ENCODE measurements at places on chromosomes 2 and 18.

DNA sequence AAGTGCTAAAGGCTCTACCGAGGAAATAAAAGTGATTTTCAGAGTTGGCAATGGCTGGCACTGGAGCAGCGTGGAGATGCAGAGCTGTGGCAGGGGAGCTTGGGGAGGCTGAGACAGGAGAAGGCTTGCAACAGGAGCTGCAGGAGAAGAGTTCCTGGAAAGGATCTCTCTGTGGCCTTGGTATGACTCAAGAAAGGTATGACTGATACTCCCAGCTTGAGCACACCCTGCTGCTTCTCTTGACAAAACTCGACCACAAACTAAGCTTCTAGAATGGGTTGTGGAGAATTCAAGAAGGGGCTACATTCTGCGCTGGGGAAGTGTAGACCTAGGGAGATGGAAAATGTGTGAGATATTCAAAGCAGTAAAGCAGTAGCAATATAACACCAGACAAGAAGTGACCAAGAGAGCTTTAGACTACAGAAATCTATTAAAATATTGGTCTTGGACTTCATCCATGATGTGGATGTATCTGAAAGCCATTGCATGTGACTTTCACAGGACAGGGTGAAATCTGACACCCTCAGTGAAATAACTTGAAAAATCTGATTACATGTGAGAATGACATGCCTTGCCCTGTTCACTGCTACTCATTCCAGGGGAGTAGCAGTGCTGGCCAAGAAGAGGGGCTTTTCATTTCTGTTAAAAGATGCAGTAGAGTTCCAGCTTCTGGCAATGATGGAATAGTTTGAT is 41.5 kb downstream of the SUCLG1 start:
- no peak for DNase-seq

DNA sequence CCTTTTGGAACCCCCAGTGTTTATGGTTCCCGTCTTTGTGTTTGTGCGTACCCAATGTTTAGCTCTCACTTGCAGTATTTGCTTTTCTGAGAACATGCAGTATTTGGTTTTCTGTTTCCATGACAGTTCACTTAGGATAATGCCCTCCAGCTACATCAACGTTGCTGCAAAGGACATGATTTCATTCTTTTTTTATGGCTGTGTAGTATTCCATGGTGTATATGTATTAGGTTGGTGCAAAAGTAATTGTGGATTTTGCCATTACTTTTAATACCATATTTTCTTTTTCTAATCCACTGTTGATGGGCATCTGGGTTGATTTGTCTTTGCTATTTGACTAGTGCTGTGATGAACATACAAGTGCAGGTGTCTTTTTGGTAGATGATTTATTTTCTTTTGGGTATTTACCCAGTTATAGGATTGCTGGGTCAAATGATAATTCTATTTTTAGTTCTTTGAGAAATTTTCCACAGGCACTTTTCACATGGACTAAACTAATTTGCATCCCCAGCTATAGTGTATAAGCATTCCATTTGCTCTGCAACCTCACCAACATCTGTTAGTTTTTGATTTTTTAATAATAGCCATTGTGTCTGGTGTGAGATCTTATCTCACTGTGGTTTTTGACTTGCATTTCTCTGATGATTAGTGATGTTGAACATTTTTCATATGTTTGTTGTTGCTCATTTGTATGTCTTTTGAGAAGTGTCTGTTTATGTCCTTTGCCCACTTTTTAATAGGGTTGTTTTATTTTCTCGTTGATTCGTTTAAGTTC is 63.6 kb downstream of the CERS6 start:
- DNase-seq, result no peak

- DNase-seq, result no peak
These were observed 60.5 kb upstream of the B3GNT7 start for GRCh38 chr2:231334981-231335380.

- DNase-seq, result peak; percentile 35
These were observed 284.5 kb downstream of the ZNF521 start for GRCh38 chr18:25067275-25068025.

GRCh38 chr18:49170925-49171505 is 220.2 kb upstream of the SMAD7 start:
- DNase-seq, result no peak
